ENCODE measurements at places on chromosomes 11 and 22. TPM values are rescaled to one million over a fixed set of nuclear protein-coding genes. Genes with fewer than 3 reads are reported as not detected.

Gene OR52E8
- not detected for polyA plus RNA-seq

DNA sequence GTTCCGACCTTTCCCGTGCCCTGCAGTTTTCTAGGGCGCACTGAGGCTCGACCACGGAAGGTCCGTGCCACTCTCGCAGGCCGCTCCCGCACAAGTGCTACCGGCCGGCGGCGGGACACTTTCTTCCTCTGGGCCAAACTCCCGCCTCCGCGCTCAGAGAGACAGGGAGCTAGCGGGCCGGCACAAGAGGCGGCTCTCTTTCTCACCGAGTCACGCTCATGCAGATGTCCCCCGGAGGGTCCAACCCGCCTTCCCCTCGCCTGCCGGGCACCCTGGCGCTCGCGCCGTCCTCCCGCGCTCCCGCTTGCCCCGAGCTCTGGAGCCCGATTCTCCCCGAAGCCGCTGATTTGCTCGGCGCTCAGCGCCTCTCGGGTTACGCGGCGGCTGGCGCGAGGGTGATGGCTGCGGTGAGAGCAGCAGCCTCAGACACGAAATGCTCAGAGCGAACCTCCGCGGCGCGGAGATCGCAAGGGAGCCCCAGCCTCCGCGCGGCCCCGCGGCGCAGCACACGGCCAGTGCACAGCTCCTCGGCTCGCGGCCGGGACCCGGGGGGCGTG is 1.0 kb downstream of the LMO1 start:
- peak; percentile 65 for DNase-seq

DNA sequence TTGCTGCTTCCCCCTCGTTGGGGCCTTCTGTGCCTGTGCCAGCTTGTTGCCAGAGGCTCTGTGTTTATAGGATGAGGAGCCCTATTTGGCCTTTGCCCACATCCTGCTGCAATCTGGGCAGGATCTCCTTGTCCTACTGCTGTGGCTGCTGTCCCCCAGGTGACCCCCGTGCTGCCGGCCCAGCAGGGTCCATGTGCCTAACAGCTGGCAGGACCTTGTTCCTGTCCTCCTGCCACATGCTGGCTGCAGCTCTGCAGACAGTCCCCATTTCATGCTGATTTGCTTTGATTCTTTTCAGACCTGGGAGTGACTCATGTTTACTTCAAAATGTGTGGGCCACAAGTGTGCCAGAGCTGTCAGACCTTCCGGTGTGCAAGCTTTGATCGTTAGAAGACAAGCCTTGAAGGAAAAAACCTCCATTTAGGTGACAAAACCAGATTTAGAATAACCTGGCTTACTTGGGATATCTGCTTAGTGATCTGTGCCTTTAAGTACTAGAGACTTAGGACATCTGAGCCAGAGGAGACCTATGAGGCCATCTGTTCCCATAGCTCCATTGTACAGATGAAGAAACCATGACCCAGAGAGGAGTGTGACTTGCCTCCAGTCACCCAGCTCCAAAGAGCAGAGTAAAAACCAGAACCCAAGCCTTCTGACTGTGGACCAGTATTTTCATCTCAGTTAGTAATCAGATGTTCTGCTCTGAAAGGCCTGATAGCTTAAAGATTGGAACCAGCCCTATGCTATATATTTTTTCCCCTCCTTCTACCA is 11.1 kb downstream of the NAV2 start:
- no peak for DNase-seq

- DNase-seq, result no peak
Observed at GRCh38 chr22:19980766-19981165, 35.9 kb downstream of the ARVCF start.

Gene LSP1
- polyA plus RNA-seq, result 4.8 TPM

Gene TSG101
- polyA plus RNA-seq, result 179 TPM

Gene OR4C15
- polyA plus RNA-seq, result not detected

Gene MS4A15
- not detected for polyA plus RNA-seq

DNA sequence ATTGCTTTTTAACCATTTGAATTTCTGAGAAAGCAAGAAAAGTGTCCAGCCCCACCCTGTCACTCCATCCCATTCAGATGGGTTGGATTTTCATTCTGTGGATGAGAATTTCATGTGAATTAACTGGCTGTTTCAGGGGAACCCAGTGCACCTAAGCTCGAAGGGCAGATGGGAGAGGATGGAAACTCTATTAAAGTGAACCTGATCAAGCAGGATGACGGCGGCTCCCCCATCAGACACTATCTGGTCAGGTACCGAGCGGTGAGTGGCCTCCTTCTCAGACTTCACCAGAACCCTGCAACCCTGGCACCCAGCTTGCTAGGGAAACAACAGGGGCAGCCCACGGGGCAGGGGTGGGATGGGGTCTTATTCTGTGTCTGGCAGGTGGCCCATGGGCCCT is 58.6 kb upstream of the TTC12 start:
- DNase-seq, result no peak

- no peak for DNase-seq
Observed at GRCh38 chr11:10273738-10274137, 20.3 kb downstream of the SBF2 start.

GRCh38 chr11:96524475-96524874 is 134.7 kb downstream of the JRKL start:
- DNase-seq, result no peak

DNA sequence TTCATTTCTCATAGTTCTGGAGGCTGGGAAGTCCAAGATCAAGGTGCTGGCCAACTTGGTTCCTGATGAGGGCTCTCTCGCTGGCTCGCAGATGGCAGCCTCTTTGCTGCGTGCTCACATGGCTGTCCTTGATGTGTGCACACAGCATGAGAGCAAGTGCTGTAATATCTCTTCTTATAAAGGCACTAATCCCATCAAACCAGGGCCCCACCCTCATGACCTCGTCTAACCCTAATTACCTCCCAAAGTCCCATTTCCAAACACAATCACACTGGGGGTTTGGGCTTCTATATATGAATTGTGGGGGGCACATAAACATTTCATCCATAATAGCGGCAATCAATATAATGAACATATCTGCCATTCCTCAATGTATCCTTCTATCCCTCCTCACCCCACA is 1062.1 kb downstream of the BRD1 start:
- DNase-seq, result no peak

DNA sequence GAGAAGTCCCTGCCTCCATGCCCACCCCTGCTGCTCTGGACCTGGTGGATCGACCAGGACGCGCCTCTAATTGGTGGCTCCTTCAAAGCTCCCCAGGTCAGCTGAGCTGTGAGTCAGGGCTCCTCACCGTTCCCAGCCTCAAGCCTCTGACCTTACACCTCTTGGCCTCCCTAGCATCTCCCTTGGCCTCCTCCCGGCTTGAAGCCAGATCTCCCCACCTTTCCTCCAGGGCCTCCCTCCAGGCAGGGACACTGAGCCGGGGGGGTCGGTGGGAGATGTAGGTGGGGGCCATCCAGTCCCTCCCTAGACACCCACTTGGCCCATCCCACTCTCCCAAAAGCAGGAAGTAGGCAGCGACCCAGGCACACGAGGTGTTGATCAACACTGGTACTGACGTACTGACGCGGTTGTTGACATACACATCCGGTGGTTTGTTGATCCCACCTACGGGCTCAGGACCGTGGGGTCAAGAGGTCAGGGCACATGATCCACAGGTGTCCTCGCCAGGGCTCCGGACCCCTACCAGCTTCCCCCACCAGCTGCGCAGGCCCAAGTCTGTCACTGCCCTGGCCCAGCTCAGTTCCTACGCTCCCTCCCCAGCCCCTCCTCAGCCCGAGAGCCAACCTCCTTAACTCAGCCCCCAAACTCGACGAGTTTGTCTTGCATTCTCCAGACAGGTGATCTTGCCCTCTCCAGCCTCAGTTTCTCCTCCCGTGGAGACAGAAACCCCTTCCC is 802 bp downstream of the ATG2A start:
- DNase-seq, result no peak

- no peak for DNase-seq
Observed at GRCh38 chr11:115333949-115334348, 170.3 kb downstream of the CADM1 start.

DNA sequence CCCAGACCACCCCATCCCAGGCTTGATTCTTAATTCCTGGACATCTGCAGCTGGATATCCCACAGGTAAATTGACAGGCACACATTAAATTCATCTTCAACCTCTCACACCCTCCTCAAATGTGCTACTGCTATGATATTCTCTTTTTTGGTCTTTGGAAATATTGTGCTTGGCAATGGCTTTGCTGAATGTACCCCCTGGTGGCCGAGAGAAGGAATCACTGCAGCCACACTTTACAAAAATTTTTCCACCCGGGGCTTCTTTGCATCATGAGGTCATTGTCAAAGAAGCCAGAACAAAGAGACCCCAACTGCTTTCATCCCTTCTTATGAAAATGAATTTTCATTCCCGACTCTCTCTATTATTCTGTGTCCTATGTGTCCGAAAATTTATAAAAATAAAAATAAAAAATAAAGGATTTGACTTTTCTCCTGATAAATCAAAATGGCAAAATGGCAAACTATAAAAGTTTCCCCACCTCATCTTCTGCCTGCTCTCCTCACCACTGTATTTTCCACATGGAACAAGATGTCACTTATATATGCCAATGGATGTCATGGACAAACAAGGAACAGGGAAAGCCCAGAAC is 15.0 kb upstream of the CYB5R2 start:
- no peak for DNase-seq

DNA sequence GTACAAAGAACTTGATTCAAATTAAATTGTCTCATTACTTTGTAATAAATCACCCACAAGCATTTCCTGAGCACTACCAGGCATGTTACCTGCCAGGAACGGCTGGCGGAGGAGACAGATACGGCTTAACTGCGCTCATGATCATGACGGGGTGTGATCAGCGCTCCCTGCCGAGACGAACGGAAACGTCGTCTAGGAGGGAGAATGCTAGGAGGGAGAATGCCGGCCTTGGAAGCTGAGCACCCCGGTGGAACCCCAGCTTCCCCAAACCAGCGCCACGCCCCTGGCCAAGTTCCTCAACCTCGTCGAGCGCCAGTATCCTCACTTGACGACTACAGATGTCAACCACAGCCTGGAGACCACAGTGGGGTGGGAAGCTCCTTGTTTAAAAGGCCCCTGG is 272.8 kb downstream of the CTTN start:
- no peak for DNase-seq

DNA sequence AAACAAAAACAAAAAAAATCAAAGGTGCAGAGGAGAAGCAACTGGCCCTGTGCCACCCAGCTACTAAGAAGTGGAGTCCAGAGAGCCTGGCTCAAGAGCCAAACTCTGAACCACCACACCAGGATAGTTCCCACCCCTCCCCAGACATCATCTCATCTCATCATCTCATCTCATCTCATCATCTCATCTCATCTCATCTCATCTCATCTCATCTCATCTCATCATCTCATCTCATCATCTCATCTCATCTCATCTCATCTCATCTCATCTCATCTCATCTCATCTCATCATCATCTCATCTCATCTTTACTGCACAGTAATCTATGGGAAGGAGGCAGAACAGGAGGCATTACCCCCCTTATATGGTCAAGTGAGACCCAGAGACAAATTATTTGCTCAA is 8.3 kb downstream of the CHRNA10 start:
- no peak for DNase-seq

DNA sequence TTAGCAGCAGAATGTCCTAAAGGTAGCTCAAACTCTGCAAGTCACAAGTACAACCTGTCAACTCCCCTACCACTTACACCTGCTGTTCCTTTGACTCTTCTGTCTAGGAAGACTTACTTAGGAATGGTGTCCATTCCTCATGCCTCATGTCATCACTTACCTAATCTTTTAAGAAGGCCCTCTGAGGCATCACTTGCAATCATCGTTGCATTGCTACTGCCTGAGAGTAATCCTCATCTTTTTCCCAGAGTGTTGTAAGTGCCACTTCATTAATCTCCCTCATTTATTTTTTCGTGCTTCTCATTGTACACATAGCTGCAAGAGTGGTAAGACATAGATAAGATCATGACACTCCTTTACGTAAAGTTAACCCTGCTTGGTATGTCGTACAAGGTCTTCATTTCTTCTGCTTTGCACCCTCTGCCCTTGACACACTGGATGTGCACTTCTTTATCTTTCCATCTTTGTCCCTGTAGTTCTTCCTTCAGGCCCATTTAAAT is 54.6 kb downstream of the SFI1 start:
- no peak for DNase-seq

DNA sequence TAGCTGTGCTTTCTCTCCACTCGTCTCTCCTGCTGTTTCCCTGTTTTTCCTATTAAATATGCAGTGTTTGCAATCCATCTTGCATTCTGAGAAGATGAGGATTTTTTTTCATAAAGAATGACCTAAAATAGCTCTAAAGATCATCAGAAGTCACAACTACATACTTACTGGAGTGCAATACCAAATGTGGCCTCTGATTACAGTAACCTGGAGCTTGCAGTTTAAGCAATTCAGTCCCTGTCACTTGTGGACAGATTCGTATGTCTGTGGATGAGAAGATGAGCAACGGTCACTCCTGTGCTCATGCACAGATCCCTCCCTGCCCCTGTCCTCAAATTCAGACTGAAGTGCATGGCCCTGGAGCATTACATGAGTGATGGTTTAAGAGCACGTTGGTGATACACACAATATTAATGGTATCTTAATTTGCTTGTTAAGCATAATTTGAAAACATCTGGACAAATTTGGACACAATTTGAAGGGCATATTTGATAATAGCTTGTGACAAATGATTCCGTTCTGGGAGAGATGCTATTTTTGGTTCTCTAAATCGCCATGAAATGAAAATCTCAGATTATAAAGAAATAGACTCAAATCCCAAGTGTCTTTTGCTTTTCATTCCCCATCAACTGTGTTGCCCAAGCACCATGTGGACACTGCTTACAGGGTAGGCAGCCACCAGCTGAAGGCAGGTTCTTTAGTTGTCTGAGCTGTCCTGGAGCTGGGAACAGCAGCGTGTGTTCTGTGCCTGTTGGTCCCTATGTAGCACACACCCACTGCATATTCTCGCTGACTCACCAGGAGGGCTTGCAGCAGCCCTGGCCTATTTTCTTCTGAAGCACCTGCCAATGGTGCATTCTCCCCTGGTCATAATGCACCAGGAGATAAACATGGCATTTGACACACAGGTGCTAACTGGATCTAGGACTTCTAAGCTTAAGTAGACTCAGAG is 32.6 kb upstream of the PRAME start:
- no peak for DNase-seq

- DNase-seq, result peak; percentile 77
Observed at GRCh38 chr11:2945031-2945756, 16.0 kb upstream of the PHLDA2 start.

- DNase-seq, result no peak
Observed at GRCh38 chr11:78295991-78296930, 107.5 kb downstream of the USP35 start.

Gene TEX54
- polyA plus RNA-seq, result 0.36 TPM

GRCh38 chr11:12200991-12201985 is 90.9 kb downstream of the MICAL2 start:
- DNase-seq, result no peak

Gene PATE4
- polyA plus RNA-seq, result not detected

DNA sequence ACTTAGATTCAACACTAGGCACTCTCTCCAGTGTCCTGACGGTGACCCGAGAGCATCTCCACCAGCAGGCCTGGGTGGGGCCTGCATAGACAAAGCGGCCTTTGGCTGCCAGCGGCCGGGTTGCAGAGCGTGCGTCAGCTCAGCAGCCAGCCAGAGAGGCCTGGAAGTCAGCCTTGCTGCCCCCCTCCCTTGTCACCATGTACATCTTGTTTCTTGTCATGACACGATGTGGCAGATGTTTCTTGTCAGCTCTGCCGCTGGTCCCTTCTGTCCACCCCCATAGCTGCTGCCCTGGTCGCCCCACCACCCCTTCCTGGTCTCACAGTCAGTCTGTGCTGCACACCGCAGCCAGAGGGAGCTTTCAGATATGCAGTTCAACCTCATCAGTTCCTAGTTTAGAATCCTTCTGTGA is 33.1 kb upstream of the CBX7 start:
- DNase-seq, result peak; percentile 57

- no peak for DNase-seq
Observed at GRCh38 chr11:134906356-134906955, 494.4 kb upstream of the B3GAT1 start.

- DNase-seq, result no peak
Observed at GRCh38 chr11:86575208-86575855, 97.1 kb downstream of the ME3 start.

Data from renal pelvis (tissue), 12 donors.